Brain (organoid and tissue), 16 donors: ENCODE measurements at places on chromosomes 1 and 21. TPM values are rescaled to one million over a fixed set of nuclear protein-coding genes. Genes with fewer than 3 reads are reported as not detected.

GREM2 gene
- 0.76 TPM for polyA plus RNA-seq

HTR1D gene
- polyA plus RNA-seq, result 0.14 TPM

OR2T10 gene
- polyA plus RNA-seq, result not detected

HTR6 gene
- polyA plus RNA-seq, result 0.48 TPM

SLC44A3 gene
- 3.9 TPM for polyA plus RNA-seq

RHD gene
- not detected for polyA plus RNA-seq

MYOG gene
- not detected for polyA plus RNA-seq

SIK1 gene
- 5.0 TPM for polyA plus RNA-seq

AGT gene
- 162 TPM for polyA plus RNA-seq
